ENCODE measurements at places on chromosomes 4 and X. TPM values are rescaled to one million over a fixed set of nuclear protein-coding genes. Genes with fewer than 3 reads are reported as not detected.

ZAR1 gene
- total RNA-seq = not detected

MAEA gene
- 38.2 TPM for total RNA-seq

ANKRD17 gene
- total RNA-seq = 67.3 TPM

RNF212 gene
- 3.4 TPM for total RNA-seq

RBM47 gene
- 6.1 TPM for total RNA-seq

TRIM2 gene
- total RNA-seq = 87.6 TPM

RS1 gene
- total RNA-seq = not detected

BRCC3 gene
- 12.0 TPM for total RNA-seq

MXRA5 gene
- total RNA-seq = 0.50 TPM

SATL1 gene
- total RNA-seq = 0.09 TPM

ANOS1 gene
- total RNA-seq = 31.3 TPM

ZNF141 gene
- 43.2 TPM for total RNA-seq

Measured in neural progenitor cell (in vitro differentiated cells).